Left hindlimb (tissue), 1 donor: ENCODE measurements at places on chromosomes 1 and 21.
A peak's percentile ranks its signal among the peaks of the same experiment; 100 is the strongest.

DNA sequence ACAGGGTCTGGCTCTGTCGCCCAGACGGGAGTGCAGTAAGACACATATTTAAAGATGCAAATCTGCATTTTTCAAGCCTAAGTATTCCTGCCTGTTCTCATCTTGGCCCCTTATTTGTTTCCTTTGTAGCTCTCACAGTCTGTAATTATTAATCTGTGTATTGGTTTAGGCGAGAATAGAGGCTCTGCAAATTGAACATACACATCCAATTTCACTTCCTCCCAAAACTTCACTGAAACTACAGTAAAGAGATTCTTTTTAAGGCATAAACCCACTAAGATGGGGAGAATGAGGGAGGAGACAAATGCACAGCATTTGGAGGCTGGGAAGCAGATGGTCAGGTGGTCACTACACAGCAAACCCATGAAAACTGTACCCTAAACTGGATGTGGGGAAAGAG lies 21.0 kb downstream of the HMGN2 start:
- DNase-seq, result no peak

GRCh38 chr1:175646439-175647209 lies 96.8 kb downstream of the TNR start:
- DNase-seq, result no peak

GRCh38 chr1:87902830-87903229 lies 574.1 kb downstream of the LMO4 start:
- peak; percentile 33 for DNase-seq

- DNase-seq, result no peak
These were observed 125.6 kb downstream of the SMYD3 start for GRCh38 chr1:246381452-246381851.
